ENCODE measurements at places on chromosomes 4 and X.

DNA sequence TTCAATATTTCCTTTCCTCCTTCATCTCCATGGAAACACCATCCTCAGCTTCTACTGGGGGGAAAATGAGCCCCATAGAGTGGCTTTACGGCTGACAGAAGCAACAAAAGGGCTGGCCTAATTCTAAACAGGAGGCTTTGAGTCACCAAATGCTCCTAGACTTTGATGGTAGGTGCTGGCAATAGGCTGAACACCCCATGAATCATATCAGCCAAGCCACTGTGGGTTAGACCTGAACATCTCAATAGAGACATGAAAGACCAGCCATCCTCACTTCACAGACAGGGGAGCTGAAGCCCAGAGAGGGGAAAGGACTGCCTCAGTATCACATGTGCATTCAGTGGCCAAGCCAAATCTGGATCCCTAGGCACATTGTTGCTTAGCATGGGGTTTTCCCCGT lies 107.6 kb downstream of the AMER1 start:
- no peak for DNase-seq

- DNase-seq, result no peak
These were observed 94.5 kb upstream of the EOLA2 start for GRCh38 chrX:150032742-150033141.

GRCh38 chrX:81708487-81708886 lies 506.6 kb downstream of the SH3BGRL start:
- DNase-seq, result no peak

GRCh38 chrX:108250654-108251579 lies 159.3 kb downstream of the ATG4A start:
- no peak for DNase-seq

- no peak for DNase-seq
These were observed 48.0 kb upstream of the FAT1 start for GRCh38 chr4:186771624-186772023.

- no peak for DNase-seq
These were observed 22.2 kb downstream of the KANTR start for GRCh38 chrX:53116101-53116500.

DNA sequence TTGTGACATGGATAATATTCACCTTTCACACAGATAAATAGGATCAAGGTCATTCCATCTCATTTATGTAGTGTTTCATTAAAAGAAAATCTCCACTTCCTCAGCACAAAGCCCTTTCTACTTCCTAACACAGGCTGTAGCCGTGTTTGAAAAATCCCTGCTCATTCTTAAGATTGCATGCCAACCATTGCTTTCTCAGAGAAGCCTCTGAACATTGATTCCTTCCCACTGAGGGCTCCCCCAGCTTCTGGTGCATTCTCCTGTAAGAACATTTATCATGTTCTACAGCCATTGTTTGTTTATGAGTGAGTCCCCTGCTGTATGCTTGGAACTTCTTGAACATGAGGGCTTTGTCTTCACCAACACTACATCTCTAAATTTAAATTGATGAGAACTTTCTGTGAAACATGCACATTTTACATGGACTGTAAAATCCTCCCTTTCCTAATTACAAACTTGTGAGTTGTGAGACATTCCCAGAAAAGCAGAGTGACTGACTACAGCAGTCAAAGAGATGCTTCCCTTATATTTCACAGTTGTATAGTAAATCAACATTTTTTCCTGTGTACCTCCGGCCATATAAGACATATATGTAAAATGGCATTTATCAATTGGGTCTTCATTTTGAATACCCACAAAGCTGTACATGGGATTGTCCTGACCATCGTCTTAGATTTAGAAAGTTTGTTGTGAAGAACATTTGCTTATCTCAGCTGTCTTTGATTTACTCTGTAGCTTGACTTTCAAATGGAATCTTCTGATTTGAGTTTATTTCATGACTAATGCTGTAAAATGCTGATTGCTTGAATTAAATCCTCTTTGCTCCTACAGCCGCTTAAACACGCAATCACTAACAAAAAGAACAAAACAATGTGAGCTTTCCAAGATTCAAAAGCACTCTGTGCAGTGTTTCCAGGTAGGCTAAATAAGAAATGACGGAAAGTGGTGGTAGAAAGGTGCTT lies 600.5 kb upstream of the SLIT2 start:
- DNase-seq, result no peak

DNA sequence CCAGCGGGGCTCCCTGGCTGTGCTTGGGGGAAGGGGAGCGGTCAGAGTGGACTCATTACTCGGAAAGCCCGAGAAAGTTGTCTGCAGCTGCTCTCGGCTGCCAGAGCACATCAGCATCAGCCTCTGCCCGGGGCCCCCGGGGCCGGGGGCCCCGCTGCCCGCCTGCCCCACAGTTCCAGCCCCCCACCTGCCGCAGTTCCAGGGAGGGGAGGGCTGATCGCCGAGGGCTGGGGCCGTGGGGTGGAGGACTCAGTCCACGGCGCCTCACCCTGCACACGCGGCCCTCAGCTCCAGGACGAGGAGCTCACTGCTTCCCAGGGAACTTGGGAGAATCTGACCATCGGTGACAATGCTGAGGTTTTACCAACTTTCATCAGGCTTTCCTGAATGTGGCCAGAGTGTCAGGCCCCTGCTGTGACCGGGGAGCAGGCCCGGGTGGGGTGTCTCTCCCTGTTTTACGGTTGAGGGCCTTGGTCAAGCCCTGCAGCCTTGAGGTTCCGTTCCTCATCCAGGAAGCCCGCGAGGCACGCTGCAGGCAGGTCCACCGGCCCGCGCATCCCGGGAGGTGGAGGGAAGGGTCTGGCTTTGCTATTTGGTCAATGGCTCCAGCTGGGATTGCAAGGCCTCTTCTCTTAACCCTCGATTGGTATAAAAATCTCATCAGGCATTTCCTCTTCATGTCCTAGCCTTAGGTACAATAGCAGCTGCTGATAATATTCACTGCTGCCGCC lies 57.2 kb downstream of the CPZ start:
- no peak for DNase-seq

GRCh38 chr4:123554801-123555232 lies 158.2 kb downstream of the SPRY1 start:
- DNase-seq, result no peak

GRCh38 chr4:138114434-138114833 lies 127.7 kb downstream of the SLC7A11 start:
- DNase-seq, result no peak

GRCh38 chr4:172857026-172857425 lies 311.6 kb upstream of the GALNT7 start:
- no peak for DNase-seq

DNA sequence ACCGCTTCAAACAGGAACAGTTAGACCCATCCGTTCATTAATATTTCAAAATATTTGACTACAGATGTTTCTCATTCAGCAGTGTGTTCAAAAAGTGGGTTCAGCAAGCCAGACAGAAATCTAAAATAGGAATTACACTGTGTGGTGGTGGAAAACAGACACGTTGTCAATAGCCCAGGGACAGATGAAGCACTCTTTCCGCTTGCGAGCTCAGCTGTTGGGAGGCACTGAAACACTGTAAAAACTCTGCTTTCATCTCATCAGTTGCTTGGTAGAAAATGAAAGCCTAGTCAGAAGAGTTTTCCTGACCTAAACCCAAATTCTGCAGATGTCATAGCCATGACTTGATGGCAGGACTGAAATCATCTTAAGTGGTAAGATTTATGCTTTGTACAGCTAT lies 38.5 kb downstream of the LRP2BP start:
- no peak for DNase-seq

DNA sequence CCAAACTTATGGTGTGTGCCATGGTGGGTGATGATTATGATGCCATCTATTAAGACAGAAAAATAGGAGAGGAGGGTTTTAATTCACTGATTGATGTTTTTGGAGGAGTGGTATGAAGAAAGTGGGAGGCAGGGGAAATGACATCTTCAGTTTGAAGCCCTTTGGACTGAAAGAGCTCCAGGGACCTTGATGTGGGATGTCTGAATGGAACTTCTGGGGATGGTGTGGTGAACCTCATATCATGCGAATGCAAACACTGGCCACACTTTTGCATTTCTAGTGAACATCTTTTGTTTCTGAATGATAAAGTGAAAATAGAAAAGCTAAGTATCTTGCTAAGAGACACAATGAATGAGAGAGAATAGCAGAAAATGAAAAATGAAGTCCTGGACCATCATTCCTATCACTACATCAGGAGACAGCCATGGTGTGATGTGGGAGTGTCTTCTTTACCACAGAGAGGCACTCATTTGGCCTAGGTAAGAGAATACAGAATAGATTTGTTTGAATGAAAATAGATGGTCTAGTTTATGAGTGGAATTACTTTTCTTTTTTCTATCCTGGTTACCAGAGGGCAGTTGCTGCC lies 123.5 kb downstream of the ZNF827 start:
- no peak for DNase-seq

- no peak for DNase-seq
These were observed 7.5 kb downstream of the STOX2 start for GRCh38 chr4:183912585-183912984.

GRCh38 chr4:56469489-56470210 lies 2.2 kb downstream of the SRP72 start:
- no peak for DNase-seq

- DNase-seq, result no peak
These were observed 43.7 kb downstream of the PSAPL1 start for GRCh38 chr4:7390906-7391636.

GRCh38 chr4:110897784-110898183 lies 274.9 kb upstream of the PITX2 start:
- DNase-seq, result no peak

DNA sequence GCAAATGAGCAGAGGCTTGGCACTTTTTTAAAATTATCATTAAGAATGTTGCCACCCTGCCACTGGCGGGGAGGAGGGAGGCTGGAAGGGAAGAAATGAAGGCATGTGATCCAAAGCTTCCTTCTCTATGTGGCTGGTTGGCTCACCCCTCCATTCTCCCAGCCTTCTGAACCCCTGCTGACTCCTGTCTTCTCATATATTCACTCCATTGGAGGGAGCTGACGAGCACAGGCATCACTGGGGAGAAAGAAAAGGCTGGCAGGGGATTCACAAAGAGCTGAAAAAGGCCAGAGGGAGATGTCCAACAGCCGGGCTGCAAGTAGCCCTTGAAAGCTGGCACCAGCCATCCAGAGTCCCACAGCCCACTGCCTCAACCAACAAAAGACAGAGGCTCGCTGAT lies 495.6 kb downstream of the BCOR start:
- DNase-seq, result no peak

DNA sequence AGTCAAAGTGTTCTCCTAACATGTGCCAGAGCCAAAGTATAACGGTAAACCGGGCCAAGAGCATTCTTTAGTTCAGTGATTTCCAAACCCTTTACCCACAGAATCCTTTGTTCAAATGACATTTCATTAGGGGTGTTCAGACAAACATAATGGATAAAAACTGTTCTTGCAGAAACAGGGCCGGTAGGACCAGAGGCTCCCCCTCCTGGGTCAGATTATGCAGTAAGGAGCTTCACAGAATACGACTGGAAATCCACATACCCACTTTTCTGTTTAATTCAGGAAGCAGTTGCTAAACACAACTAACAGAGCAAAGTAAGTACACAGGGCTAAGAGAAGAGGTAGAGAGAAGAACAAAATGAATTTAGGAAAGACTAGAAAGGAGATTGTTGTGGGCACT lies 46.6 kb upstream of the TMEM184C start:
- DNase-seq, result no peak

GRCh38 chrX:102697494-102697893 lies 14.8 kb upstream of the GPRASP2 start:
- DNase-seq, result no peak

- DNase-seq, result no peak
These were observed 10.6 kb downstream of the SULT1E1 start for GRCh38 chr4:69849297-69849696.

DNA sequence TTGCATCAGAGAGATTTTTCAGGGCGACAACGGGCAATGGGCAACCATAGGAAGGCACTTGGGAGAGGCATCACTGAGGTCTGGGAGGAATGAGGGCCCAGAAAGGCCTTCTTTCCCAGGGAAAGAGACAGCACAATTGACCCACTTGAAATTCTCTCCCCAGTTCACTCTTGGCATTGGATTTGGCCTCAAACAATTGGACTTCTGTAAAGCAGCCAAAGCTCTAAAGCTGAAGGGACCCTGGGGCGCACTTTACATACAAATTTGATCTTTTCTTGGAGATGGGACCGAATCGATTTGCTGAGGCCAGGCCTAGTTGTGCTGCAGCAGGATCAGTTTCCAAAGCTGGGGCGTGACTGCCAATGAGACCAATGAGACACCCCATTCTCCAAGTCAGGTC lies 3.2 kb downstream of the ARHGAP36 start:
- no peak for DNase-seq

- DNase-seq, result peak; percentile 43
These were observed 650.8 kb downstream of the PCDH7 start for GRCh38 chr4:31370866-31371465.

DNA sequence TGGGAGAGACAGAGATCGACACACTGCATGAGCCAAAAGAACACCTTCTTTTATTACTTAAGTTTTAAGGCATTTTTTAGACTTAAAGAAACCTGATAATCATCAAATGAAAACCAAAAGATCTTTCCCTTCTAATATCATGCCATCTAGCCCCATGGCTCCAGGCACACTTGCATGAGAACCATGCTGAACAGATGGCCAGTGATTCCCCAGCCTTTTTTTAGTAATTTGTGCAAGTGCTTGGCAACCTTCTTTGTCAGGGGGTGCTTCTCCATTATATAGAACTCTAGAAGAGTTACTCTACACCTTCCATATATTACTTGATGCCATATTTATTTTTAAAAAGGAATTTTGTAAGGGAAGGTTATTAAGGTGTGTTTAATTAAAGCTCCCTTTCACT lies 182.2 kb upstream of the TEX13C start:
- DNase-seq, result no peak

- no peak for DNase-seq
These were observed 922.0 kb downstream of the NLGN4X start for GRCh38 chrX:5306654-5307121.

DNA sequence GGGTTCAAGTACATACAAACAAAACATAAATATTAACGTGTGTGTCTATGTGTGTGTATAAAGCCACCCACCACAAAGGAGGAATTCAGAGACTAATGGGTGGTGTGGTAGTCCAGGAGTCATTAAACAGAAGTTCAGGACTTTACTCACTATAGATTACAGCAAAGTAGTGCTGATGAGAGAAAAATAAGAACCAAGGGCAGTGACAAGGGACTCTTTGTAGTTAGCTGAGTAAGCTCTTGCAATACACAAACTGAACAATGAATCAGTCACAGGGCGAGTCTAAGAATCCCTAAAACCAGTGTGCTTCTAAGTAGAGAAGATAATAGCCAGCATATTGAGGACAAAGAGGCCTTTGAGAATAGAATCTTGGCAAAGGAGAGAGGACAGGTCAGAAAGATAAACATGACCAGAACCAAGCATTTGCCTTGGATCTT lies 232.4 kb downstream of the PPP3CA start:
- DNase-seq, result no peak

DNA sequence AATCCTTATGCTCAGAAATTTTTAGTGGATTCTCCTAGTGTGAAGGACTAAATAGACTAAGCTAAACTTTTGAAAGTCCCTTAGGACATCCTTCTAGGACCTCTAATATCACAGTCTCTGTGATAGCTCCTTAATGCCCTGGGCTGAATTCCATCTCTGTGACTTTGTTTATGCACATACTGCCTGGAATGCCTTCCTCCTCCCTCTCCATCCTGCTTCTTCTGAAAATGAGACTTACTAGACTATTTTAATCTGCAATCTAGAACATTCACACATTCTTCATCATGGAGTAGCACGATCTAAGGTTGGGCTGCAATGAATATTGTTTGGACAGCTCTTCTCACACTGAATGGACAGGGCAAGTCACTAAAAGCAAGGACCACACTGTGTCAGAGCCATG lies 65.0 kb upstream of the MSX1 start:
- DNase-seq, result no peak

Measured in NCI-H1436 (cell line).